HCT116 (cell line): ENCODE measurements at places on chromosomes 4 and X.

GRCh38 chr4:73855406-73855805, 2.3 kb downstream of the PF4V1 start:
- no peaks in the 10 kb centered on the region for H3K36me3 ChIP-seq
- no peaks in the 10 kb centered on the region for H3K4me1 ChIP-seq
- H3K27ac ChIP-seq: no peak overlapping the region
- no peak overlapping the region for H3K4me3 ChIP-seq
- no peak for DNase-seq
- H3K27me3 ChIP-seq: no peaks in the 10 kb centered on the region

DNA sequence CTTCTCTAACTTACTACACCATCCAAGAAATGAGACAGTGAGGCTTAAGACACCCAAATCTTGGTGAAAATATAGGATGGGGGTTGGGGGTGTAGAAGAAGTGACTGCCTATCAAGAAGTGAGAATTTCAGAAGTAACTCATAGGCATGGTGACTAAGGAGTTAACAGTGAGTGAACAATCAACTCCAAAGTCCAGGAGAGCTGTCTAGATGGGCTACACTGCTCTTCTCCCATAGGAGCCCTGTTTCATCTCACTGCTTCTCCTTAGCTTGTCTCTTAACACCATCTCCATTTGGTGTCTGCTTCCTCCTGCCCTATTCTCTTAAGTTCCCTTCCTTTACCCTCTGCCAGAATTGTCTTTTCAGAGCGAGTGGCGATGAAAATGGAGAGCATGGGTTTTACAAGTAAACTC, 22.7 kb downstream of the FABP2 start:
- H3K27me3 ChIP-seq: no peaks in the 10 kb centered on the region
- H3K4me3 ChIP-seq: peak overlapping the region; percentile 94
- DNase-seq: no peak
- H3K36me3 ChIP-seq: peaks cover 8% of the 10 kb centered on the region; the same call in 1 of the 2 replicates

DNA sequence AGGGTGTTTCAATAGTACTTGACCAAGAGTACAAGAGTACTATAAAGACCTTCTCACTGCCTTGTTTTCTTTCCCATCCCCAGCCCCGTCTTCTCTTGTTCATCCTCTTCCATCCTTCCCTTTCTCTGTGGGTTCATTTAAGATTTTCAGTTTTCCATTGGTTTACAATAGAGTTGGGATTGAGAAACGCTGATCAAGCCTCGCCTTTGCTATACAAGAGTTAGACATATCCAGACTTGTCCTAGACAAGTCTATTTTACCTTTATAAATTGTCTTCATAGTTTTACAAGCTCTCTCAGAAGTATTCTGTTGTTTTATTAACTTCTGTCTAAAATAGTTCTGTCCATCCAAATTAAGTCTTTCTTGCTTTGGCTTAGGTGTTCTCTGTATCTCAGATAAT, 29.6 kb upstream of the SCML1 start:
- H3K4me1 ChIP-seq: no peaks in the 10 kb centered on the region
- H3K36me3 ChIP-seq: no peaks in the 10 kb centered on the region
- no peak for DNase-seq
- no peak overlapping the region for H3K27ac ChIP-seq

- no peaks in the 10 kb centered on the region for H3K27me3 ChIP-seq
- no peak overlapping the region for H3K27ac ChIP-seq
- no peaks in the 10 kb centered on the region for H3K4me1 ChIP-seq
- no peak for DNase-seq
- no peak overlapping the region for H3K4me3 ChIP-seq
These were observed 255.0 kb upstream of the PITX2 start for GRCh38 chr4:110877778-110878370.

- no peaks in the 10 kb centered on the region for H3K27me3 ChIP-seq
- no peak overlapping the region for H3K27ac ChIP-seq
- no peak for DNase-seq
- H3K4me1 ChIP-seq: peaks cover 4% of the 10 kb centered on the region; the same call in 1 of the 2 replicates
- H3K4me3 ChIP-seq: no peak overlapping the region
These were observed 52.8 kb upstream of the CBR4 start for GRCh38 chr4:169062897-169063244.

- no peak for DNase-seq
- no peaks in the 10 kb centered on the region for H3K4me1 ChIP-seq
- H3K27ac ChIP-seq: no peak overlapping the region
- no peaks in the 10 kb centered on the region for H3K36me3 ChIP-seq
- no peak overlapping the region for H3K4me3 ChIP-seq
These were observed 474.8 kb downstream of the PDGFC start for GRCh38 chr4:156496797-156497196.

DNA sequence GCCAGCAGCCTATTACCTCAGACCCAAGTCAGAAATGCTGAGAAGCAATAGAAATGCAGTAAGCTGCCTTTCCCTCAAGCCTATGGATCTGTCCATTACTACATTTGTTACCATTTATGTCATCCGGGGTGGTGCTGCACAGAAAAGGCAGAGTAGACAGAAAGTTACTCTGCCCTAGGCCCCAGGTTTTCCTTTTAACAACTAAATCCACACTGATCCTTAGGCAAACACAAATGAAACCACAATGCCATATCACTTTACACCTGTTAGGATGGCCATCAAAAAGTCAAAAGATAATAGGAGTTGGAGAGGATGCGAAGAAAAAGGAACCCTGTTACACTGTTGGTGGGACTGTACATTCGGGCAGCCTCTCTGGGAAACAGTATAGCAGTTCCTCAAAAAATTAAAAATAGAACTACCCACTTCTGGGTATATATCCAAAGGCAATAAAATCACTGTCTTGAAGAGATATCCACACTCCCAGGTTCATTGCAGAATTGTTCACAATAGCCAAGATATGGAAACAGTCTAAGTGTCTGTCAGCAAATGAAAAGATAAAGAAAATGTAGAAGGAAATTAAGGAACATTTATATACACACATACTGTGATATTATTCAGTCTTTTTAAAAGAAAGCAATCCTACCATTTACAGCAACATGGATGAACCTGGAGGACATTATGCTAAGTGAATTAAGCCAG, 186.3 kb downstream of the NWD2 start:
- no peaks in the 10 kb centered on the region for H3K36me3 ChIP-seq
- H3K4me3 ChIP-seq: no peak overlapping the region
- DNase-seq: no peak

- peak overlapping the region; percentile 97 for H3K27ac ChIP-seq
- peaks cover 50% of the 10 kb centered on the region for H3K4me1 ChIP-seq
- H3K27me3 ChIP-seq: no peaks in the 10 kb centered on the region
- H3K4me3 ChIP-seq: no peak overlapping the region
- no peaks in the 10 kb centered on the region for H3K36me3 ChIP-seq
These were observed 273.5 kb upstream of the HS3ST1 start for GRCh38 chr4:11701966-11702725.

GRCh38 chrX:65406532-65406931, 128.1 kb downstream of the LAS1L start:
- no peaks in the 10 kb centered on the region for H3K27me3 ChIP-seq
- DNase-seq: no peak
- no peak overlapping the region for H3K27ac ChIP-seq
- no peak overlapping the region for H3K4me3 ChIP-seq
- no peaks in the 10 kb centered on the region for H3K36me3 ChIP-seq

DNA sequence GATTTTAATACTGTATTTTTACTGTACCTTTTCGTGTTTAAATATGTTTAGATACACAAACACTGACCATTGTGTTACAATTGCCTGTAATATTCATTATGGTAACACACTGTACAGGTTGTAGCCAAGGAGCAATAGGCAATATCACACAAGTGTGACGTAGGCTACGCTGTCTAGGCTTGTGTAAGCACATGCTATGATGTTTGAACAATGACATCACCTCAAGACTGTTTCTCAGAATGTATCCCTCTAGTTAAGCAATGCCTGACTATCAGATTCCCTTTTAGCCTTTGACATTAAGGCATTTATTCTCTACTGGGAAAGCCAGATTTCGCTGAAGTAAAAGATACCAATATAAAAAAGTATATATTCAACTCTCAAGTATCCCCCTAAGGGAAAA, 66.2 kb downstream of the VCX3A start:
- H3K4me3 ChIP-seq: no peak overlapping the region
- no peaks in the 10 kb centered on the region for H3K36me3 ChIP-seq
- H3K4me1 ChIP-seq: no peaks in the 10 kb centered on the region
- H3K27me3 ChIP-seq: no peaks in the 10 kb centered on the region

DNA sequence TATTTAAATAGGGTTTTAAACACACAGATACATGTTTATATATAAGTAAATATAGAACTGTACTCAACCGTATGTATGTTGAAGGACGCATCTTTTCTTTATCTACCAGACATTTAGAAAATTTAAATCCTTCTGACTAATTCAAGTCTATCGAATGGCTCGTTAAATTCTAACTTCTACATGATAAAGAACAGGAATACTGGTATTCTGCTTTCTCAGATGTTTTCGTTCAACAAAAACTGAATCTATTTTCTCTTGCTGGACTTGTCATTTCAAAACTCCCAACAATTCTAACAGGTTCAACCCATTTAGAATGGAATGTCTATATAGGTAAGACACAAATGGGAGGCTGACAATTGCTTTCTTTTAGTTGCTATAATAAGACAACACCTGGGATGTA, 978.3 kb upstream of the ADGRL3 start:
- no peaks in the 10 kb centered on the region for H3K4me1 ChIP-seq
- H3K4me3 ChIP-seq: no peak overlapping the region
- no peaks in the 10 kb centered on the region for H3K36me3 ChIP-seq
- no peak for DNase-seq
- H3K27ac ChIP-seq: no peak overlapping the region

DNA sequence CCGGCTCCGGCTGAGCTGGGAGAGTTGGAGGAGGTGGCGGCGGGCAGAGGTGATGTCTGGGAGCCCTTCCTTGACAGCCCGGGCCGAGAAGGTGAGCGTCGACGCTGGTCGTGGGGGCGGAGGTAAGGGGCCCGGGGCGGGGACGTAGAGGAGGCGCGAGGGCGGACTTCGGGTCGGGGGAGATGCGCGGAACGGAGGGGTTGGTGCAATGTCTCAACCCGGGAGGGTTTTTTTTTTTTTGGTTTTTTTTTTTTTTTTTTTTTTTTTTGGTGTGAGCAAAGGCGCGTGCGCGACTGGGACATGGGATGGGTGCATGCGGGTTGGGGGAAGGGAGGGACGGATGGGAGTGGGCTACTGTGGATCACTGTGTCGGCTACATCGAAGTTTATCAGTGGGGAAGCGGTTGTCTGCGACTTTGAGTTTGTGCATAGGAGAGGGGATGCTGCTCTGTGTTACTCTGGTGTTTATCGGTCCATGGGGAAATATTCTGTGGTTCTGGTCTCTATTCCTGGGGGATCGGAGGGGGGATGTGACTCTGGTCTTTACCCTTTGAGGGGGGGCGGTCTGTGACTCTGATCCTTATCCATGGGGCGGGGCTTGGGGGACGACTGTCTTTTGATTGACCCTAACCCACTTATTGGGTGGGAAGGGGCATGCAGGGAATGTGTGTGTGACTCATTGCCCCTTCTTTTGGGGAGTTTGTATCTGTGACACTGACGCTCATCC, 537 bp downstream of the RBM10 start:
- no peaks in the 10 kb centered on the region for H3K27me3 ChIP-seq
- peak overlapping the region; percentile 79 for H3K27ac ChIP-seq
- no peak for DNase-seq
- peaks cover 13% of the 10 kb centered on the region for H3K4me1 ChIP-seq

- no peak for DNase-seq
- peaks cover 6% of the 10 kb centered on the region; the same call in 1 of the 2 replicates for H3K4me1 ChIP-seq
- no peak overlapping the region for H3K4me3 ChIP-seq
These were observed 29.9 kb upstream of the HTRA3 start for GRCh38 chr4:8239661-8240060.

DNA sequence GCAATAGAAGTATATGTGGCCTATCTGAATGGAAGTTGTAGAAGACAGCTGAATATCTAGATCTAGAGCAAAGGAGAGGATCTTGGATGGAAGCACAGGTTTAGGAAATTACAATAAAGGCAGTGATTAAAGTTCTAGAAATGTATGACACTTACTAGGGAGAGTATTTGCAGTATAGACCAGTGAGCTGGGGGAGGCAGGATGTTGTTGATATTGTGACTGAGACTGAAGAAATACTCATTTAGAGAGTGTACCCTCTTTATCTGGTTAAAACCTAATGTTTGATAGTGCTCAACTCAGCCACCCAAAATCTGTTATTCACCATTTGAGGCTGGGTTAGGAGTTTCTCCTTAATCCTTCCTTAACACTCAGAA, 439.5 kb downstream of the GRXCR1 start:
- no peak overlapping the region for H3K4me3 ChIP-seq
- no peaks in the 10 kb centered on the region for H3K4me1 ChIP-seq
- H3K36me3 ChIP-seq: no peaks in the 10 kb centered on the region
- DNase-seq: no peak
- H3K27ac ChIP-seq: no peak overlapping the region

DNA sequence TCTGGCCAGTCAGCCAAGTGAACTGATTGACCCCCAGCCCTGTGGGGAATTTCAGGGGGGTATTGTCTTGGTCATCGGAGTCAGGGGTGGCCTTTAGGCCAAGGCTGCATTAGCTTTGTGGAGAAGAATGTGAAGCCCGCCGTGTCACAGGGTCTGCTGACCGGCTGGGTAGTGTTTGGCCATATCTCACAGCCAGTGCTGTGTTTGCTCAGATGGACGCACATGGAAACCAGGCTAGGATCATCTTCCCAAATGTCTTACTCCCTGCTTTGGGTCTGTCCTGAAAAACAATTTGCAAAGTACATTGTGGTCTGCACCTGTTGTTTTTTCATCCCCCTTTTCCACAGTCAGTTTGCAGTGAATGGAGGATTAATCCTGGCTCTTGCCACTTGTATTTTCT, 13.0 kb downstream of the TMEM164 start:
- H3K27ac ChIP-seq: no peak overlapping the region
- H3K27me3 ChIP-seq: no peaks in the 10 kb centered on the region
- H3K4me1 ChIP-seq: no peaks in the 10 kb centered on the region
- H3K36me3 ChIP-seq: no peaks in the 10 kb centered on the region
- H3K4me3 ChIP-seq: no peak overlapping the region
